ENCODE measurements at places on chromosomes 11 and 22.

- DNase-seq = no peak
These were observed 36.5 kb downstream of the SDHD start for GRCh38 chr11:112123129-112123528.

GRCh38 chr11:11163669-11164333, 189.2 kb downstream of the CSNK2A3 start:
- DNase-seq = no peak

DNA sequence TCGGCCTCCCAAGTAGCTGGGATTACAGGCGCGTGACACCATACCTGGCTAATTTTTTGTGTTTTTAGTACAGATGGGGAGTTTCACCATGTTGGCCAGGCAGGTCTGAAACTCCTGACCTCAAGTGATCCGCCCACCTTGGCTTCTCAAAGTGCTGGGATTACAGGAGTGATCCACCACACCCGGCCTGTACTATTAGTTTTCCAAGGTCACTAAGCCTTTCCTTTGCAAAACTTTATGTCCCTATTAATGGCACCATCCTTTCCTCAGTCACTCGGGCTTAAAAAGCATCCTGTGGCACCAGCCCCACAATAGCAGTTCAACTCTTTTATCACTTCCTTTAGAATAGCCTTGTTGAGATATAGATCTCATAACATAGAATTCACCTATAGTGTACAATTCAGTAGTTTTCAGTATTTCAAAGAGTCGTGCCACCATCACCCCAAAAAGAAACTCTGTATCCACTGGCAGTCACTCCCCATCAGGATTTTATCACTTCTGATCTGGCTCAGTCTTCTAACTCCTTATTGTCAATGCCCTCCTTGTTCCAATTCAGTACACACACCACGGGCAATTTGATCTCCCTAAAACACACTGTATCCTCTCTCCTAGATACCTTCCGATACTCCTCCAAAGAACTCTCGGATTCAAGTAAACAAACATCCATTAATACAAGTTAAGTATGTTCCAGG, 921 bp upstream of the BCL2L13 start:
- DNase-seq = no peak

DNA sequence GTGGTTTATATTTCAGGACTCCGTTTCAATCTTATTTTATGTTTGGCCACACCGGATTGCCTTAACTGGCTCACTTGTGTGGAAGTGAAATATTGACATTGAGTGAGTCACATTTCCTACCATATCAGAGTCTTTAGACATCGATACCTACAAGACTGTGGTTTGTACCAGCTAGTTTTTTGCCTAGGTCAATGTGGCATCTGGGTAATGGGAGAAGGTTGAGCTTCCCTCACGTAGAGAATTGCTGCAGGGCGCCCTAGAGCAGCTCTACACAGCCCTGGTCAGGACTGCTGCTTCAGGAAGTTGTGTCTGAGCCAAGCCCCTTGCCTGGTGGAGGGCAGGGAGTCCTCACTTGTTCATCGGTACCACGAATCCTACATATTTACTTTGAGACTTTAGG, 1.6 kb downstream of the GRAMD1B start:
- DNase-seq = no peak

DNA sequence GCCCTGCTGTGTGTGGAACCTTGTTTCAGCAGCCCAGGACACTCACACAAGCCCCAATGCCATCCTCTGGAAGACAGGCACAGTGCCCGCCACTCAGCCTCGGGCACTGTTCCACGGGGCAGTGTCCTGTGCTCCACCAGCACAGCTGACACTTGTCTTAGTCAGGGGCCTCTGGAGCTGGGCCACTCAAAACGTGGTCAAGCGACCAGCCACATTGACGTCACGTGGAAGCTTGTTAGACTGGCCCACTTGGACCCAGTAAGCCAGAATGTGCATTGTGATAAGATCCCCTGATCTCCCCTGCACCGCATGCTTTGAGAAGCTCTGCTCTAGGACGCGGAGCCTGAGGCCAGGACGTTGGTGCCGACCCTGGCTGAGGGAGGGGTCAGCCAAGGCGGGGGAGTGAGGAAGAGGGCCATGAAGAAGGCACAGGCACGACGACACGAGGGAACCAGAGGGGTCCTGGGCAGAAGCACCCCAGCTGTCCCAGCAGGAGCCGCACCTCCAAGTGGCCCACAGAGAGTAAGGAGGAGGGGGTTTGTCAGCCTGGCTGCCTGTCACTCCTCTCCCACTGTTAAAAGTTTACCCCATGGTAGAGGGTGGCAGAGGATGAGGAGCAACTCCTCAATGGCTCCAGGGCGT, 64.6 kb downstream of the LINC01488 start:
- DNase-seq = no peak

GRCh38 chr11:111606986-111607385, 4.7 kb downstream of the SIK2 start:
- DNase-seq = no peak

DNA sequence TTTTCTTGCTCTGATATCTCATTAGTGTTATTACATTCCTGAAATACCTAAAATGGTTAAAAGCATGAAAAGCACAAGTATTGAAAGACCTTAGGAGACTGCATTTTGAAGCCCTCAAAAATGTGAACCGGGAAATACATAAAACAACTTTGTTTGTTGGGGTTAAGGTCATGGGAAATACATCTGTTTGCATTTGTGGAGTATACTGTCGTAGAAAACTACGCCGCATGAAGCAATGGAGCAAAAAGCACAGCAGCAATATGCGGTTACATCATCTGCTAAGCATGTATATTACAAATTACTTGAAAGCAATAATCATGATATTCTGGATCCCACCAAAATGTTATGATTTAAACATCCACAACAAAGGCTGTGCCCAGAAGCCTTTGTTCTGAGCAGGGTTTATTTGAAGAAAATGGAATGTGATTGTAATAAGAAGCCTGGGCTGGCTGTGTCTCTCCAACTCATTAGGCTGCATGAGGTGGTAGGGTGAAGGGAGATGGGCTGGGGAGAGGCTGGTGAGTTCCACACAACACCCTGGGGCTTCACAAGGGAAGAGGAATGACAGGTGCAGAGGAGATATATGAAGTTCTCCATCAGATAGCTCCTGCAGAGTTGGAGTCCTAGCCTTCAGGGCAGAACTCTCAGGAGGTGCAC, 64.7 kb upstream of the LIN7C start:
- DNase-seq = no peak

DNA sequence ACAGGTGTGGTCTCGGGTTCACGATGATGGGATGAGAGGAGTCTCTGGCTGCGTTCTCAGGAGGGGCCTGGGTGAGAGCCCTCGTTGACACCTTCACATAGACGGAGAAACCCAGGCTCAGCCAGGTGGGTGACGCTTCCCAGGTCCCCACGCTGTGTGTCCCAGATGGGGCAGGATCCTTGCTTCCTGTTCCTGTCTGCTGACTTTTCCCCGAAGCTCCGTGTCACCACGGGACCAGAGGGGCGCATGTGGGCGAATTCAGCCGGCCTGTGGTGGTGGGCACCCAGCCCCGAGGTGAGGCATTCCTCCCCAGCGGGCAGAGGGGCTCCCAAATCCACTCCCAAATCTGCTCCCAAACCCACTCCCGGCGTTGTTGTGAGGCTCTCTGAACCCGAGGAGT, 732.8 kb downstream of the BRD1 start:
- no peak for DNase-seq

- DNase-seq = no peak
These were observed 109.1 kb upstream of the NARS2 start for GRCh38 chr11:78683774-78684173.

DNA sequence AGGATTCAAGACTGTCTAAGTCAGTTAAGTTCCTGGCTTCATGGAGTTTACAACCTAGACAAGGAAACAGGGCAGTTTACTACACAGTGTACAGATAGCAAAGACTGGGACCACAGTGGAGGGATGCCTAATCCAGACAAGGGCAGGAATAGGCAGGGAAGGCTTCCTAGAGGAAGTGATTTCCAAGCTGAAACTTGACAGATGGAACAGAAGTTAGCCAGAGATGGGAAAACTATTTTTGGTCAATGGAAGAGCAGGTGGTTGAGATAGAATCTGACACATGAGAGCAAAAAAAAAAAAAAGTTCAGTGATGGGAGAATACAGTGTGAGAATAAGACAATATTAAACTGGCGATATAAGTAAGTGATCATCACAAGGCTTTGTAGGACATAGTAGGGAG, 1.3 kb downstream of the COA4 start:
- no peak for DNase-seq

- DNase-seq = no peak
These were observed 11.0 kb upstream of the AMBRA1 start for GRCh38 chr11:46604796-46605195.

GRCh38 chr11:102438311-102439062, 14.1 kb downstream of the TMEM123 start:
- no peak for DNase-seq

DNA sequence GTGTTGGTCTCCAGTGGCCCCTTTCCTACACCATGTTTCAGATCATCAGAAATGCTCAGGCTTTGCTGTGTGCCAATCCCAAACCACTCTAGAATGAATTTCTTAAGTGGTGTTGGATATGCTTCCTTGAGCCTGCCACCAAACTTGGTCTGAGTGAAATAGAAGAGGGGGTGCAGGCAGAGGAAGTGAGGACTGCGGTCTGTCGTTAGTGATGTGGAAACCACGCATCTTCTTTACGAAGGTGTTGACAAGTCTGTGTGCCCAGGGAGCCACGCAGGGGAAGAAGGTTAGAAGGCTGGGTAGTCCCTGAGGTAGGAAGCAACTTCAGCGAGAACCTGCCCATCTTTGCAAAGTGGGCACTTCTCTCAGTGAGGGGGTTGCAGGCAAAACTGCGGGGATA, 187.4 kb upstream of the NAV2 start:
- no peak for DNase-seq

GRCh38 chr11:120869516-120870011, 154.3 kb upstream of the TBCEL start:
- no peak for DNase-seq

All from activated T-helper 1 cell treated with anti-CD3 and anti-CD28 coated beads, Interleukin-2, amount 50 U/mL, for 16 hours (primary cell).